Naive thymus-derived CD8-positive, alpha-beta T cell (primary cell): ENCODE measurements at places on chromosomes 4 and X. TPM values are rescaled to one million over a fixed set of nuclear protein-coding genes. Genes with fewer than 3 reads are reported as not detected.

The SPANXB1 gene
- total RNA-seq: not detected

- no peak for DNase-seq
- H3K27me3 ChIP-seq: peaks cover 15% of the 10 kb centered on the region
- no peak overlapping the region for H3K27ac ChIP-seq
- H3K36me3 ChIP-seq: no peaks in the 10 kb centered on the region
These were observed 35.2 kb downstream of the EDNRA start for GRCh38 chr4:147516133-147516532.

DNA sequence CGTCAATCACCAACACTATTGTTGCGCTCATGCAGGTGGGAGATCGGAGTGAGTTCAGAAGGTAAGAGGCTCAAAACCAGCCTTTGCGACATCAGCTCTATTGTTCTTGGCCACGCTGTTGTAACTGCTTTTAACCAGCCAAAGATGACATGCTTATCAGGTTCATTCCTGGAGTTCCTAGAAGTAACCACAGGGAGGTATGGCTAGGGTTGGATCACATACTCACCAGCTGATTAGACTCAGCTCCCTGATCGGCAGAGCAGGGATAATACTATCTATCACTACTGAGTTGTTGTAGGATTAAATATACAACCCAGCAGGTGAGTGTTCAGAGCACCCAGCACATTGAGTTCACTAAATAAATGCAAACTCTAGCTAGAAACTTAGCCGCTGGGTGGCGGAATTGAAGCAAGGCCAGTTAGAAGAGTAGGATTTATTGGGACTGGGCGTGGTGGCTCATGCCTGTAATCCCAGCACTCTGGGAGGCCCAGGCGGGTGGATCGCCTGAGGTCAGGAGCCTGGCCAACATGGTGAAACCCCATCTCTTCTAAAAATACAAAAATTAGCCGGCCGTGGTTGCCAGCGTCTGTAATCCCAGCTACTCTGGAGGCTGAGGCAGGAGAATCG lies 12.4 kb downstream of the SLC34A2 start:
- no peaks in the 10 kb centered on the region for H3K36me3 ChIP-seq
- H3K27ac ChIP-seq: no peak overlapping the region
- H3K4me3 ChIP-seq: no peak overlapping the region
- H3K4me1 ChIP-seq: no peaks in the 10 kb centered on the region
- no peak for DNase-seq

DNA sequence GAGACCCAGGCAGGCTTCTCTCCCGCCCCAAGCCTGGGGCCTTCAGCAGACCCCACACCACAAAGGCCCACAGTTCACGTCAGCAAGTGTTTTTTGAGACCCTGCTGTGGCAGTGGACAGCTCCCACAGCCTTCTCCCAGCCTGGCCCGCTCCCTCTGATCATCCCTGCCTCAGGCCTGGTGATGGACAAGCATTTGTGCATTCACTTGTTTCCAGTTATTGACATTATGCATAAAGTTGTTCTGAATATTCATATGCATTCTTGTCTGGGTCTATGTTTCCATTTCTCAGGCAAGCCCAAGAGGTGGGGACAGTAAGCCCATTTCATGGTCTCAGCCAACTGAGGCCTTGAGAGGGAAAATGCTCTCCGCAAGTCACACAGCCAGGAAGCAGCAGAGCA lies 14.7 kb downstream of the TRO start:
- no peaks in the 10 kb centered on the region for H3K27me3 ChIP-seq
- H3K4me3 ChIP-seq: no peak overlapping the region
- no peak overlapping the region for H3K27ac ChIP-seq
- DNase-seq: no peak

- no peaks in the 10 kb centered on the region for H3K4me1 ChIP-seq
These were observed 963.3 kb downstream of the TRAM1L1 start for GRCh38 chr4:116122124-116122523.

DNA sequence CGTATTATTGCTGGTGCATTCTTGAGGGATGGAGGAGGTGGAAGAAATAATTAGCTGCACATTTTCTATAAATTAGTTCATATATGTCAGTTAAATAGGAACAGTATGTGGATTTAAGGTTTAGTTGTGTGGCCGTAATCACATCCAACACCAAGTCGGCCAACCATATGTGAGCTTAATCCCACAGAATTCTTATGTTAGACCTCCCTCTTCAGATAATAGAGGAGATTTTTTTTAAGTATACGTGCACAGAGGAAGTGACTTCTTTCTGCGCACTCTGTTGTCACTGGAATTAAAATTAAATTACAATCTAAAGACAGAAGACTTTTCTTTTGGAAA lies 2.1 kb downstream of the SEPTIN11 start:
- H3K4me1 ChIP-seq: peaks cover 17% of the 10 kb centered on the region
- no peak for DNase-seq
- no peak overlapping the region for H3K27ac ChIP-seq
- peak overlapping the region; percentile 91 for H3K4me3 ChIP-seq
- no peaks in the 10 kb centered on the region for H3K36me3 ChIP-seq
- no peaks in the 10 kb centered on the region for H3K27me3 ChIP-seq

DNA sequence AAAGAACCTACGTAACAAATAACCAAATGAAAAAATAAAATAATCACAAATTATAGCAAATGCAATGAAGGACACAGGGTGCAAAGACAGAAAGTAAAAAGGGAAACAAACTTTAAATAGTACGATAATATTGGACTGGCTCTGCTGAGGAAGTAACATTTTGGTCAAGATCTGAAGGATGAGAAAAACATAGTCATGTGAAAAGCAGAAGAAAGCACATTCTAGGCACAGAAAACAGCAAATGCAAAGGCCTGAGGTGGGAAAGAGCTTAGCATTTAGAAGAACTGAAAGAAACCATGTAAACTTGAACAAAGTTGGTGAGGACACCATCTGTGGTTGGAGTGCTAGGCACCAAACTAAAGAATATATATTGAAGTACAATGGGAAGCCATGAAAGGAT lies 111.2 kb downstream of the PPP3CA start:
- no peak overlapping the region for H3K4me3 ChIP-seq
- H3K27me3 ChIP-seq: no peaks in the 10 kb centered on the region
- H3K36me3 ChIP-seq: no peaks in the 10 kb centered on the region
- H3K27ac ChIP-seq: no peak overlapping the region

DNA sequence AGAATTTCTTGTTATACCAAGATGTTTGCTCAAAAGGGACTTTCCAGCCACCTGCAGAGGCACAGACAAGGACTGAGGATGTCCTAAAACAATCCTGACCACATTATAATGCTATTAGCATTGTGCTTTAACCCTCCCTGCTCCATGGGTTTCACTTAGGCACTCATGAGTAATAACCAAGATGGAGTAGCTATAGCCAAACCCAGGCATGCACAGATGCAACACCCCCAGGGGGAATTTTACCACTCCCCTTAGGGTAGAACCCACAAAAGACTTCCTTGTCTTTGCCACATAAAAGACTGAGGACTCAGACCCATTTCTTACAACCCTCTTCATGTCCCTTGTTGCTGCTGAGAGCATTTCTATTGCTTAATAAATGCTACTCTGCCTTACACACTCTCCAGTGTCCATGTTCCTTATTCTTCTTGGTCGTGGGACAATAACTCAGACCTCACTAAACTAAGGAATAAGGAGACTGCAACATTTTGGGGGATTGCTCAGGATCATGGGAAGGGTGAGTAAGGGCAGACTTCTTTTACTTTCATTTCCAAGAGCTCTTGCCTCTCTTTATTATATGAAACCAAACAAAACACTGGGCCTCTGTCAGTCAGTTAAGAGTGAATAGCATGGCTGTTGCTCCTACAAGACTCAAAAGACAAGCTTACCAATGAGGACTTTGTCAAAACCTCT lies 103.5 kb downstream of the TECRL start:
- no peaks in the 10 kb centered on the region for H3K27me3 ChIP-seq
- no peaks in the 10 kb centered on the region for H3K36me3 ChIP-seq
- H3K4me3 ChIP-seq: no peak overlapping the region
- no peaks in the 10 kb centered on the region for H3K4me1 ChIP-seq
- DNase-seq: no peak
- H3K27ac ChIP-seq: no peak overlapping the region
